GM20000 (cell line): ENCODE measurements at places on chromosomes 3 and 15.

DNA sequence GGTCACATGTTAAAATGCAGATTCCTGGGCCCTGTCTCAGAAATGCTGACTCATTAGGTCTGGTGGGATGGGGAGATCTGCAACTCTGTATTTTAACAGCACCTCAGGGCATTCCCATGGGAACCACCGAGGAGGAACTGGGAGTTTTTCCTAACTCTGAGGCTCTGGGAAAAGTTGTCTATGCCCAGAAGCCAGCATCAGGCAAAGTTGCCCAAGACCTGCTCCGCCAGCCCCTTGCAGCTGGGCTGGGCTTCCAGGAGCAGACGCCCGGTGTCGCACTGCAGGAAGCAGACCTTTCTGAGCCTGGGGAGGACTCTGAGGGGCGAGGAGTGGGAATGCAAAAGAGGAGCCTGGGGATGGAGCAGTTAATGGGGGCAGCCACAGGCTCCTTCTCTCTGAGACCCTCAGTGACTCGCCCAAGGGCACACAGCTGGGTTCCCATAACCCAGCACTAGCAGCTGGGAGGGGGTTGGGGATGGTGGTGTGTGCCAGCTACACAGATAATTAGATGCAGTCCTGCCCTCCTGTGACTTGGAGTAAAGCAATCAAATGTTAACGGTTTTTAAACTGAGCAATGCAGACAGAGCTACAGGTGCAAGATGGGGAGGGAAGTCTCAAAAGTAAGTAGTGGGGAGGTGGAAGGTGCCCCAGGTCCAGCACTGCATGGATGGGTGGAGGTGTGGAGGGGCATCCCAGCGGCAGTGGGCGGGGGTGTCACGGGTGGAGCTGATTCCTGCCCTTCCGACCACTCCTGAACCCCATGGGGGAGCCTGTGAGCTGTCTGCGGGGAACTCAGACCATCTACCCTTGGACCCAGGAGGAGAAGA is 100.4 kb downstream of the LSM3 start:
- DNase-seq, result no peak

DNA sequence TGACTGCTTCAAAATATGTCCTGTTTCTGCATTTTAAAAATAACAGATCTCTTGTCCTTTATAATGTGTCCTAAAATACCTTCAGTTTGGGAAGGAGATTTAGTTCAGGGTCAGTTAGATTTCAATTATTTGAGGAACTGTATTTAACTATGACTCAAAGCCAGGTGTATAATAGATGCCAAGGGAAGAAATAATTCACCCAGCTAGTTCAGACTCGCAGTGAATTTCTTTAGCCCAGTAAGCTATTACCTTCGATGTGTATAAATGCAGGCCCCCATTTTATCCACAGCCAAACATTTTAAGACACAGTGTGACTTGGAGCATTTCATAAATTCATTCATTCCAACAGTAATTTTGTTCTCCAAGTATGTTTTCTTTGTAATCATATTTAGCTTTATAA is 458.0 kb downstream of the ZNF385D start:
- DNase-seq, result no peak

GRCh38 chr3:19539518-19540392 is 391.4 kb downstream of the KCNH8 start:
- peak; percentile 17 for DNase-seq

GRCh38 chr15:65305150-65305758 is 777 bp downstream of the RNU5B-1 start:
- no peak for DNase-seq
